ENCODE measurements at places on chromosomes 2 and 18.
A peak's percentile ranks its signal among the peaks of the same experiment; 100 is the strongest.

DNA sequence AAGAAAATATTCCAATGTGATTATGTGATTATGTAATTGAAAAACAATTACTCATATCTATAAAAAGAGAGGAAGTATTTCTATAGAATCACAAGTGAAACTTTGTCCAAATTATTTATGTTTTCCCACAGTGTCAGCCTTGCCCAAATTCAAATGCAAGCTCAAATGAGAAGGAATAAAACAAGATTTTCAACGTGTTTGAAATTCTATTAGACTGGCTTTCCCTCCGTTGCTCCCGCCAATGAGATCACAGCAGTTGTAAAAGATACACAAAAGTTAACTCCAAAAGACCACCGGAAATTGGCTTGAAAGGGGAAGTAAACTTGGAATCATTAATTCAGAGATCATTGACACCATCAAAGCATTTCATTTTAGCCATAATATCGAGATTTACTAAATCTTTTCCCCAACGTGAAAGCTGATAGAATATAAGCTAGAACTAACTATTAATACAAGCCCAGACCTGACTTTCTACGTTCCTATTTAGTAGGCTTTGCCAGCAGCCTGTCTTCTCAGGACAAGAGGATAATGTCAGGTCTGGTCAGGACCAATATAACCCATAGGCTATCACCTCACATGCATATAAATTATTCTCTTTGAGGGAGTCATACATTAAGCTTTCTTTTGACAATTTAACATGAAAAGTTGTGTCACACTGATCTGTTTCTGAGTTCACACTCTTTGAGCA lies 222.6 kb upstream of the CHAC2 start:
- no peak for DNase-seq

DNA sequence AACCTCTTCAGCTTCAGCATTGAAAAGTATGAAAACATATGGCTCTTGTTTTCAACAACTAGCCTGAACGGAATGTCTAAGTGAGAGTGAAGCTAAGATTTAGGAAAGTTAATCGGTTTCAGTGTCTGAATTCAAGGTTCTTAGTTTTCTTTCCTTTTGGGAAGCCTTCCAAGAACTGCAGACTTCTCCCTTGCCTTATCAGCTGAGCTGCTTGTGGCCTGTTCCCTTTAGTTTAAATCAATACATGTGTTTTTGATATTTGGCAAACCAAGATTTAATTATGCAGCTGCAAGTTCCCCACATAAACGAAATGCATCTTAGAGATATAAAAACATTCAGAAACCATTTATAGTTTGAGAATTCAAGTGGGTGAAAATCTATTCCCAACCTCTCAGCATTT lies 274.3 kb upstream of the NRP2 start:
- no peak for DNase-seq

- no peak for DNase-seq
These were observed 147.4 kb downstream of the ZEB2 start for GRCh38 chr2:144372410-144373080.

DNA sequence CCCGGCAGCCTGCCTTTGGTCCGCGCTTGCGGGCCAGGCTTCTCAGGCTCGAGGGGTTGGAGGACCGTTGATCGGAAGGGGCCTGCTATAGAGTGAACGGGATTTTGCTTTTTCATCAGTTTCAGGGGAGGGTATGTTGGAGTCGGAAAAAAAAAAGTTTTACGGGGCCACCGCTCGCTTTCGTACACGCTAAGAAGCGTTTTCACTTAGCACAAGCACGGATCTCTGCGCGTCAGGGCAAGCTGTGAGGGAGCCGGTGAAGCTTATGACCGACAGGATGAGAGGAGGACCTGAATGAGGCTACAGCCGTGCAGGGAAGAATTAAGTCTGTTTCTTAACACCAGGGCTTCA lies 443 bp downstream of the CPSF3 start:
- peak; percentile 20 for DNase-seq

GRCh38 chr2:203739351-203739750 lies 32.9 kb downstream of the CD28 start:
- DNase-seq, result no peak
